ENCODE measurements at places on chromosomes 2 and 18.

GRCh38 chr18:54950221-54950620 is 9.0 kb downstream of the CCDC68 start:
- DNase-seq = no peak

- DNase-seq = no peak
Measured at GRCh38 chr2:201699416-201699815, 972 bp upstream of the MPP4 start.

DNA sequence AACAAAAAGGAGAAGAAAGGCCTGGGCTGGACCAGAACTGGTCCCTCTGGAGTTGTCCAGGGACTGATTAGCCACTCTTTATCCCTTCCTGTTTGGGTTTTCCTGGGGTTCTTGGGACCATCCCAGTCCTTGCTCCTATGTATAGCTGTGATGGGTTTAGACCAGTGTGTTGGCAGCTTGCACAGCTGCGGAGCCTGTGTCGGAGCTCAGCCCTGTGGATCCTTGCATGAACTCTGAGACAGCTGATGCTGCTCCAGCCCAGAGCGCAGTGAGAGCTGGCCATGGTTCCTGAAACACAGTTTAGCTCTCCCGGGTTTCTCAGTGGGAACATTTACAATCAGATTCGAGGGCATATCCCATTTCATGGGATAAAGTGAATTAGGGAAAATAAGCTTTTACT is 16.9 kb downstream of the IMPA2 start:
- DNase-seq = no peak

- DNase-seq = peak; percentile 24
Measured at GRCh38 chr18:51430538-51430937, 233.1 kb upstream of the MEX3C start.

GRCh38 chr2:100940766-100941645 is 61.1 kb upstream of the RPL31 start:
- DNase-seq = no peak

DNA sequence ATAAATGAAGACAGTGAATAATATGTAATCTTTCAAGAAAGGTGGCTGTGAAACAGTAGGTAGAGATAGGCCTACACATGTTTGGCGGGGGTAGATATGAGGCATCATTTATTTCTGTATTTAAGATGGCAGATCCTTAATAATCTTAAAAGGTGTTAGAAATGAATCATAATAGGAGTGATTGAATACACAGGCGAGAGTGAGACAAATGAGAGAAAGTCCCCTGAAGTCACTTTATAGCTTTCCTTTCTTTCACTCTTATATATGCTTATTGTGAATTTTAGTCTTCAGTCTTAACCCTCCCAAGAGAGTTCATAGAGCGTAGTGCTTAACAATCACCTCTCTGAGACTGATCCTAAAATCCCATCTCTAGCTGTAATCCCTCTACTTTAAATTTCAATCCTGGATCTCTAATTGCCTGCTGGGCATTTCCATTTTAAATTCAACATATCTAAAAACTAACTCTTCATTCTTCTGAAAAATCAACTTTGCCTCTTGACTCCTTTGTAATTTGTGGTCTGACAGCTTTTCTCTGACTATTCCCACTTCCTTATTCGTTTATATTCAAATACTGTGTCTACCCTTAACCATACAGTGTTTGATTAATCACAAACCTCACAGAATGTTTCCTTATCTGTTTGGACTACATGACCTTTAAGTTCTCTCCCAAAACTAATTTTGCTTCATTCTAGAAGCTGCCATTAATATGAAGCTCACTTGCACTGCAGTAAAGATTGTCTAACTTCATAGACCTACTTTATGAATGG is 463.7 kb upstream of the FSIP2 start:
- no peak for DNase-seq

DNA sequence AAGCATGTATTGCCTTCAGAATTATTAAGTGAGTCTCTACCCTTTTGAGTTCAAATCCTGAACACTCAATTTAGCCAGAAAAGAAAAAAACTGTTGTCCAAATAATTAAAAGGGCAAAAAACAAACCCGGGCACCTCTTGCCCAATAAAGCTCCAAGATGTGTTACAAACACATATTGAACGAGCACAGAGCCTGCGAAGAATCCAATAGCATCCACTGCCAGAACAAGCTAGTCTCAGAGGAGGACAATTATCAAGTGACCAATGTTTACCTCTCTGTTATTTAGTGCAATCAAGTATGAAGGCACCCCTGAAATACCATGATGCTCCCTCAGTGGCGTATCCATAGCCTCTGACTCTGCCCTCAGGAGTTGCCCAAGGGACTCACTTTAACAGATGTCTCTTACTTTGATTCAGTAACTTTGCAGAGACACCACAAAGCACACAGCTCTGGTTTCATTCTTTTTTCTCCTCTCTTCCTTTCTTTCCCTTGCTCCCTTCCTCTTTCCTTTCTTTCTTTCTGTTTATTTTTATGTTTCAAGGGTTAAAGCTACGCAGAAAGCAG is 93.5 kb upstream of the SPATS2L start:
- DNase-seq = no peak

GRCh38 chr18:79368681-79369080 is 27.0 kb upstream of the NFATC1 start:
- DNase-seq = no peak

GRCh38 chr2:215506604-215506990 is 70.7 kb upstream of the FN1 start:
- no peak for DNase-seq

DNA sequence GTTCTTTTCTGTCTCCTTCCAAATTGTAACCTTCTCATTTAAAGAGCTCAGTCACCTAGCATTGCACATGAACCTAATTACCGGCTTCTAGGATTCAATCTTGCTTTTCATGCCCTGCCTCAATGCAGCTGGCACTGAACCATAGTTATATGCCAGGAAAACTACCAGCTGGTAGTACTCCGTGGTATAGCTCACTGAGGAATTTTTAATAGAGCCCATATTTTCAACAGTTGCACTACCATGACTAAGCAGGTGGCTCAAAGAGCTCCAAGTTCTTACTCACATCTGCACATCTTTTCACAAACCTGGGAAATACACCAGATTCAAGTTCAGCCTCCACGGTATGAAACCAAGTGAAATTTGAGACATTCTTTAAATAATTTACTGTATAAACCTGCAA is 363.5 kb downstream of the GRB14 start:
- no peak for DNase-seq

- DNase-seq = peak; percentile 38
Measured at GRCh38 chr2:44130441-44130840, 38.2 kb upstream of the PPM1B start.

DNA sequence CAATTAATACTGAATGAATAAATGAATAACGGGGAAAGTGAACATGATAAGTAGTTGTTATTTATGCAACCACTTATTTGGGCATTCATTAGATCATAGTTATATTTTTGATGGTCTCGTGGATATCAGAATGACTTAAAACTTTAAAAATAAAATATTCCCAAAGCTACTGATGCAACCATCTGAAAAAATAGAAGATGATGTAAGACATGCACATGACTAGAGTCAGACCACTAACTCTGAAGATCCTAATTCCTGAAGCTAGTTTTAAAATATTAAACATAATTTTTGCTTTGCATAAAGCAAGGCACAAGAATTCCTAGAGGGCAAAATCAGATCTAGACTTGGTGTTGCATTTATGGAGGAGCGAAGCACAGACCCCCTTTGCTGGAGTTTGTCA is 616.1 kb downstream of the IRS1 start:
- DNase-seq = no peak

DNA sequence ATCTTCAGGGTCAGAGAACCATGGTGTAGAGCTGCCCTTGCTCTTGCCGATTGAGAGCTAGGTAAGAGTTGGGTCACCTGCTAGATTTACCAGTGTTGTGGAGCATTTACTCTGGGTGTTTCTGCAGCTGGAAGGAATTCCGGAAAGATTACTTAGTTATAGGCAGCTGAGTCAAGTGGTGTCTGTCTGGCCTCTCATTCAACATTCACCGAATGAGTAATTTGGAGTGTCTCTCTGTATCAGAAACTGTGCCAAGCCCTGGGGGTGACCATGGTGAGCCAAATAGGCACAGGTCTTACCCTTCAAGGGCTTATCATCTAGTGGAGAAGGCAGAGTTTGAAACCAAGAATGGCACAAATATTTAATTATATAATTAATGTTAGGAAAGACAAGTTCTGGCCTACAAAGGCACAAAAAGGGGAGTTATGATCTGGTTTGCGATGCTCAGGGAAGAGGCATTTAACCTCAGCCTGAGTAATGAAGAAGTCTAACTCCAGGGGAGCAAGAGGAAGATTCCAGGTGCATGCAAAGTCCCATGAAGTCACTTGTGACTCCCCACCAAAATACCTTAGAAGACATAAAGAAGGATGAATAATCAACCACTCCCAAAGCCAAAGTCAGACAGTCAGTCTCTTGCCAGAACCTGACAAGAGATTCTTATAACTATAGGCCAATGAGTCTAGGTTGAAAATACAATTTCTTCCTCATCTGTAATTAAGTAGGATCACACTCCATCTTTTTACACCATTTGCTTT is 12.5 kb downstream of the SETBP1 start:
- peak; percentile 96 for DNase-seq

DNA sequence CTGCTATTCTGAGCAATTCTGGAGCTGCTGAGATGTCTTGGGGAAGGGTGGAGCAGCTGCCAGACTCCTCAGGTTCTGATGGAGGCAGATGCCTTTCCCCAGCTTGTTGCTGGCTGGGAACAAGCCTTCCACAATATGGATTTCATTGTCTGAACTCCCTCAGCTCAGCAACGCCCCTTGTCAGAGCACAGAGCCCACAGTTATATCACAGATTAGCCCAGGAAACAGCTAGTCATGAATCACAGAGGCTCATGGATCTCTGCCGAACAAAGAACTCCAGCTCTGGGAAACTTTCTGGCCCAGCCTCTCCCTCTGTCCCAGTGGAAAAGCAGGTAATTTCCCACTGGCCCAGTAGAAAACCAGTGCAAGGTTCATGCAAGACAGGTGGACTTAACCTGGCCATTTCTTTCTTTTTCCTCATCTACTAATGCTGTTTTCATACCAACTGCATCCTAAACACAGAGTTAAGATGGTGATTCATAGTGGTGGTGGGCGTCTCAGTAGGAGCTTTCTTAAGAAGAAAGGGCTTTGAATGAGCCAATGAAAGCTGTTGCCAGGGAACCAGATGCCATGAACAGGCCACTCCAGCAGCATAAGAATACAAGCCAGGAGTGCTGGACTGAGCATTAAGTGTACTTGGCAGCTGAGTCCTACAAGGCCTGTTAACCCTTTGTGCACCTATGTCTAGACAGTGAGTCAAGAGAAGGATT is 8.7 kb upstream of the KIAA2012 start:
- DNase-seq = peak; percentile 23

- peak; percentile 54 for DNase-seq
Measured at GRCh38 chr2:142131010-142131669, at the start of gene LRP1B. TSS of gene LRP1B (minus strand) at chr2:142131016. CDS start at chr2:142130729, 287 bp downstream.

DNA sequence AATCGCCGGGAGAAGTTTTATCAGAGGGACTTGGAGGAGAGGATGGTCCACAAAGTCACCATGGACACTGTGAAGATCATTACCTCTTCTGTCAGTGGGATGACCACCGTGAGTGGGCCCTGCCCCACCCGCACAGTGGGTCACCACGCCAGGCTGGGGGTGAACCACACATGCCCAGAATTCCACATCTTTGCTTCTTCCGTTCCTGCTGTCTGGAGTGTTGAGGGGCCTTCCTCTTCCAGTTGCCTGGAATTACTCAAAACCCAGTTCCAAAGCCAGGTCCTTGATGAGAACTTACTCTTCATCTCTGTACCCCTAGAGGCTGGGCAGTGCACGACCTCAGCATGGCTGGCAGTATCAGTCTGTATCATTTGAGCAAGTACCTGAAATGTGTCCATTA is 22.1 kb downstream of the MROH2A start:
- no peak for DNase-seq

DNA sequence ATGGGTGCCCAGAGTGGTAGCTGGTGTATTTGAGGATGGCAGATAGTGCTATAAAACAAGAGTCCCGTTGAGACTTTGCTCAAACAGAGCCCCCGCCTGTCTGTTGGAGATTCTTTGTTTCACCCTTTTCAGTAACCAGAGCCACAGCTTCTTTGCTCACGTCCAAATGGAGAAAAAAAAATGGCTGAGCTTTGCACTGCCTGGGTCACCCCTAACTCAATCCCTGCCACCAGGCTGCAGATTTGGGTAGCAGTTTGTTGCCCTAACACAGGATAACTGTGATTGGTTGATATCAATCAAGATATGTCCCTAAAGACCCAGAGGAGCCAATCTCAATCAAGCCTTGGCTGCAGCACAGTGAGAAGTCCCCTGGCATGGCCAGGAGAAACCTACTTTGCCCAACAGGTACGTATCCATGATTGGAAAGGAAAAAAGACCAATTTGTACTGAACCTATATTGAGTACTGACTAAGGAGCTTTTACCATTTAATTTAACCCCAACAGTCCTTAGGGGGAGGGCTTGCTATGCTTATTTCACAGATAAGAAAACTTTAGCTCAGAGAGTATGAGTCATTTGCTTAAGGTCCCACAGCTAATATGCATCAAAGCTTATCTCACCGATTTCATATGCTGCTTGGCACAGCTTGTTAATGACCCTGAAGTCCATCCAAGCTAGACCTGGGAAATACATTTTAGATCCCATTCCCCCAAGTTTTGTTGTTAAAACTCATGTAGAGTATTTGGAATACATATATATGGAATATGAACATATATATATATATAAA is 72.0 kb upstream of the SH3BP4 start:
- peak; percentile 40 for DNase-seq

GRCh38 chr2:172985139-172985892 is 90.3 kb upstream of the MAP3K20 start:
- DNase-seq = peak; percentile 82

DNA sequence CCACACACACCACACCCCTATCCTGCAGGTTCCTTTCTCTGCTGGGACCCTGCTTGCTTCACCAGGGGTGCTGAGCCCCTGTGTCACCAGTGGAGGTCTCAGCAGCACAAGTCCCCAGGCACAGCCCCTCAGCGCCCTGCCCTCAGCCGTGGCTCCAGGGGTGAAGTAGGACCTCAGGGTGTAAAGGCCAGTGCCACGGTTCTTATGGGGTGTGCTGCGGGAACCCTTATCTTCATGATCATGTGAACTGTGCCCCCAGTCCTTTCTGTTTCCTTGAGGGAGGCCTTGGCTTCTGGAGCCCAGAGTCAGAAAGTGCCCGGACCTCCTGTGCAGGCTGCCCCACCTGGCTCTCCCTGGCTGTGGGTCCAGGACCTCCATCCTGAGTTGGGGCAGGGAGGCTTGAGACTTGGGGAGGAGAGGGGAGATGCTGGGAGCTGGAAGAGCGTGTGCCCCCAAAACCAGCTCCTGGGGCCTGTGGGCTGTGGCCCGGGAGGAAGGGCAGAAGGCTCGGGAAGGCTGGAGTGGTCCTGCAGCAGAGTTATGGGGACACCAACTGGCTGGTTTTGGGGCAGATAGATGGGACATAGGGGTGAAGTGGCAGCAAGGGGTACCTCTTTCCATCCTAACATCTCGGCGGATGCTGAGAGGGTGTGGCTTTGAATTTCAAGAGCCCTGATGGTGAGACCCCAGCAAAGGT is 20.2 kb upstream of the KLF11 start:
- no peak for DNase-seq
